Islet precursor cell (in vitro differentiated cells): ENCODE measurements at places on chromosomes 16 and 17.

DNA sequence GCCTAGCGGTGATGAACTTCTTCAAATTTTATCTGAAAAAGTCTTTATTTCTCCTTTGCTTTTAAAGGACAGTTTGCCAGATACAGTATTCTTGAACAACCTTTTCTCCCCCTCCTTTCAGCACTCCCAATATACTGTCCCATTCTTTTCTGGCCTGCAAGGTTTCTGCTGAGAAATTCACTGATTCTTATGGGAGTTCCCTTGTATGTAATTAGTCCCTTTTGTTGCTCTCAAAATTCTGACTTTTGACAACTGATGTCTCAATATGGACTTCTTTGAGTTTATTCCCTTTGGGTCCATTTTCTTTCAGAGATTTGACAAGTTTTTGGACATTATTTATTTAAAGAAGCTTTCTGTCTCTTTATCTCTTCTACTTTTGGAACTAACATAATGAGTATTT lies 39.4 kb downstream of the SDR42E1 start:
- DNase-seq, result no peak

- no peak for DNase-seq
Observed at GRCh38 chr16:77949445-77949844, 72.9 kb upstream of the CLEC3A start.

DNA sequence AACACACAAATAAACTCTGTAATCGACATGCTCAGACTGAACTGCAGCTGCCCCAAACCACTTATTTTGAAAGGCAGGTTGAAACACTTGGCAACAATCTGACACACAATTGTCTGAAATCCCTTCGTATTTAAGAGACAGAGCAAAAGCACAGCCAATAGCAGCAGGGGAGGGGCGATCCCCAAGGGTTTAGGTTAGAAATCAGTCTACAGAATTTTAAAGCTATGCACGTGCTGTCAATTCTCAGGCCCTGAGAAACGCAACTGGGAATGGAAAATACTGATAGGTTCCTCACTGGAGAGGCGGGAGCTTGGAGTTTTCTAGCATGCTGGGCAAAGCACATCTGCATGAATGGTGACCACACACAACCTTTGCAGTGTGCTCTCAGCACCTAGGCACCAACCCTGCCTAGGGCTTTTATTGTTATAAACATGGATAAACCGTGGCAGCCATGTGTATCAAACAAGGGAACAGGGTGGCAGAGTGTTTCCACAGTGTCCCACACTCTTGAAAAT lies 168.0 kb downstream of the AATF start:
- no peak for DNase-seq

- DNase-seq, result peak; percentile 67
Observed at GRCh38 chr17:37107406-37108083, 158.8 kb downstream of the AATF start.

DNA sequence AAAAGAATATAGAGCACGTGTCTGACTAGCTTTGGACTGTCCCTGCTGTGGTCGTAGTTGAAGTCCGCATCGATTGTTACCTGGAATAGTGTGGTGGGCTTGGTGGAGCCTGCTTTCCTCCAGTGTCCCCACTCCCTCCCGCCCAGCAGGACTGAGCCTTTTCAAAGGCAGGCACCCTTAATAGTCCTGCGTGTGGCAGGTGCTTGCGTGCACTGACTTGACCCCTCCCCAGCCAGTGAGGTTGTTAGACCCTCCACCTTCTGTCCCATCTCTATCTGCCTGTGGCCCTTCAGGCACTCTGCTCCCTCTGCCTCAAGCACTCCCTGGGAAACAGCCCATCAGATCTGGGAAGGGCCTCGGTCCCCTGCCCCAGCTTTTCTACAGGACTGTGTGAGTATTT lies 36.6 kb downstream of the TMEM11 start:
- DNase-seq, result no peak

GRCh38 chr17:75454193-75454592 lies 2.2 kb upstream of the TMEM94 start:
- no peak for DNase-seq

GRCh38 chr16:85172455-85173145 lies 60.3 kb upstream of the CIBAR2 start:
- peak; percentile 81 for DNase-seq

DNA sequence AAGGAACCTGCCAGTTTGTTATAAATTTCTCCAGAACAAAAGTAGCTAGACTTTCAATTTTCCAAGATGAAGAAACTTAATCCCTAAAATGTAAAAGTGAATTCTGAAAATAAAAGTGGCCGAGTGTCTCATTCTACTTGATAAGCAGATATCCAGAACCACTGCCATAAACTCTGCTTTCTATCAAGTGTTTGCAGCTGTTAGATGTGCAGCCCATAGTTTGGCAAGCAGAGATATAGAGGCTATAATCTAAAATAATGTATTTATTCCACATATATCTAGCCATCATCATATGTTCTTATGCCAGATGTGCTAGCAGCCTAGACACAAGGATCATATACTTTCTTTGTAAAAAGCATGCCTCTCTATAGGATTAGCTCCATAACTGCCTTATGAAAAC lies 14.7 kb upstream of the FBXL20 start:
- no peak for DNase-seq
